ENCODE measurements at places on chromosomes 6 and 20.

DNA sequence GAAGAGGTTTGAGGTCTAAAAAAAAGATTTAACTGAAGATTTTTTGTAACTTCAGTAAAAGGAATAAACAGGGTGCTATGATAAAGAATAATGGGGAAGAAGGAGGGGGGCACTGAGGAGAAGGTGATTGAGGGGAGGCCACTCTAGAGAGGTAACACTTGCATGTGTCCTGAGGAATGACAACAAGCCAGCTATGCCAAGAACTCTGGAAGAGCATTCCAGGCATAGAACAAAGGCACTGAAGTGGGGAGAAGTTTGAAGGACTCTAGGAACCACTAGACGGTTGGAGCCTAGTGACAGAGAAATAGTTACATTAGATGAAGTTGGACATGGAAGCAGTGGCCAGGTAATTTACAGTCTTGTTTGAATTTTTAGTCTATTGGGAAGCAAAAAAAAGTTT lies 10.8 kb upstream of the SF3B5 start:
- DNase-seq = no peak

GRCh38 chr20:2429051-2429450 lies 41.5 kb downstream of the SNRPB start:
- DNase-seq = no peak

DNA sequence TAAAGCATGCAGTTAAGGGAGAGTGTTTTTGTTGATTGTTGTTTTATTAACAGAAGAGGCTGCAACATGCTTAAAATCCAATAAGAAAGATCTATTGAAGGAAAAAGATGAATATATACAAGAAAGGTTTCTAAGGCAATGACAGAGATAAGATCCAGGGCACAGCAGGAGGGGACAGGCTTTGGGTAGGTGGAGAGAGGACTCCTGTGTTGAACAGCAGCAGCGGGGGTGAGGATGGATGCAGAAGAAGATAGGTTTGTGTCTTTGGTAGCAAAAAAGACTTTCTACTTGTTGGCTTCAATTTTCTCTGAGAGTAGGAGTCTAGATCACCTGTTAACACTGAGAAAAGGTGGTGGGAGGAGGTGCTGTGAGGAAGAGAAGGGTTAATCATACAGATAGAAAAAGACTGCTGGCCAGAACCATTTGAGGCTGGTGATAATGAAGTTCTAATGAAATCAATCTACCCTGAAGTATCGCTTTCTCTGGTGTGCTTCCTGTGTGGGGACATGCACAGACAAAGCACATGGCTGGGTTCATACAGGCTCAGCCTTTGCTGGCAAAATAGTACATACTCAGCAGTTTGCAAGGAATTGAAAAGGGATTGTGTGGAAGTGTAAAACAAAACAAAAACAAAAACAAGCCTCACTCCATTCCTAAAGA lies 17.2 kb upstream of the DST start:
- DNase-seq = no peak

- peak; percentile 70 for DNase-seq
Measured at GRCh38 chr6:105432797-105433196, 29.9 kb upstream of the PREP start.

DNA sequence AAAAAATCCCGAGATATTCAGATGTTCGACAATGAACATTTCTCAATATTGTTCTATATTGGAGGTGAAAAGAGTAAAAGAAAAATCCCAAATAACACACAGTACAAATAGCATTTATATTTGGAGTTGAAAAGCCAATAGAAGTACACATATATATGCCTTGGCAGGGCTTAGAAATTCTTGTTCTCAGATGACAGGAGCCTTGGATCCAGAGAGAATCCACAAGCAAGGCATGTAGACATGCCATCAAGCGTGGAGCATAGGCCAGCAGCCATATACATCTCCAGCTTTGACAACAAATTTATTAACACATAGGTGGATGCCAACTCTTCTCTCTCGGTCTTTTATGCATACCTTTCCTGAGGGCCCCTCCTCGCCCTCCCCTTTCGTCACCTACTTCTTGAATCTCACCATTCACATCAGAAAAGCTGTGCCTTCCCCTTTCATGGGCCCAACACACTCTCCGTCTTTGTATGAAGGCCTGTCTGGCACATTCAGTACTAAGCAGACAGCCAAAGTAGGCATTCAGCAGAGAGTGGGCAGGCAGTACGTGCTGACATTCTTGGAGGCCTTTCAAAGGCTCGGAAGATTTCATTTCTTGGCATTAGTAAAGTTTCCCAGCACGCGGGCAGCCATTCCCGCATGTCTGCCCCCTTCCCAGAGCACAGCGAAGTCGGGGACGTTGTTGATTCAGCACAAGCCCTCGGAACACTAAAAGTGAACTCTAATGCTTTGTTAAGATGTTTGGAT lies 18.2 kb downstream of the NEDD9 start:
- DNase-seq = no peak

GRCh38 chr6:43476746-43477145 lies 624 bp upstream of the TJAP1 start:
- DNase-seq = no peak

DNA sequence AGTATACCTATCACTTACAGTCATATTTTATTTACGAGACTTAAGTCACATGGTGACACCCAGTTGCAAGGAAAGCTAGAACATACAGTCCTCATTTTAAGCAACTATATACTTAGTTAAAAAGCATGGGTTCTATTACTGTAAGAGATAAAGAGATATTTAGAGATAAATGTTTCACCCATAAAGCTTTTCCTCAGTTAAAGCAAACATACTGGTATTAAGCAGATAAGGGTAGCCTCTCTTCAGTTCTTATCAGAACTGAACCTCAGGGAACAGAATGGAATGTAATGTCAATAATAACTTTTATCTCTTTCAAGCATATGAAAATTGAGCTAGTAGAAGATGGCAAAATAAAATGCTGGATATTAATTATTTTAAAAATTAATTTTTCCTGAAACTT lies 9.9 kb upstream of the ASCC3 start:
- DNase-seq = no peak

DNA sequence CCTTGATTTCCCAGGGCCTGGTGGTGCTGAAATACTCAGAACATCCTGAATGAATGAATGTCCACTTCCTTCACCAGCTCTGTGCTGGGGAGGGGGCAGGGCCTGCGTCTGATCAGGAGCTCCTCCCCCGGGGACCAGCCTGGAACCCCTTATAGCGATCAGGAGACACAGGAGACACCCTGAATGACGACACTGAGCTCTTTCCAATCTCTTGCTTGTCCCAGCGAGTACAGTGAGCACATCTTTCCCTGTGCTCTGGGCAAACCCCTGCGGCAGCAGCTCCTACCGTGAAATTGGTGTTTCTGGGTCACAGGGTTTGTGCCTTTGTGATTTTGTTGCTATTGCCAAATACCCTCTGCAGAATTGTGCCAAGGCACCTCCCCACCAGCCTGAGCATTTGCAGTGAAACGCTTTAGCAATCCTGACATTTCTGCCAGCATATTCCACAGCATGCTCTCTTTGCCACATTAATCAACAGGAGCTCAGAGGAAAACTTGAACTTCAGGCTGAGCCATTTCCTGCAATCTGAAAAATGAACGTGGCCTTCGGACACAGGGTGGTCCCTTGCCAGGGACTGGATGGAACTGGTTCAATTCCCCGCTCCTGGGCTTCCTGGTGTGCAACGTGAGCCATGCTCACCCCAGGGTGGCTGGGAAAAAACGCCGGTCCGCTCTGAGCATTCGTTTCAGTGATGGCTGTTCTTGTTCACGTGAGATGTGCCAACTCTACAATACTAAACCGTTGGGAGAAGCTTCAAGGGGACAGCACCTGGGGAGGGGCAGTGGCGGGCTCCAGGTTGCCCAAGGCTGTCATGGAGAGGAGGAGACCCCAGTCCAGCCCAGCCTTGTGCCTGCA lies 23.1 kb upstream of the MRGBP start:
- DNase-seq = no peak

DNA sequence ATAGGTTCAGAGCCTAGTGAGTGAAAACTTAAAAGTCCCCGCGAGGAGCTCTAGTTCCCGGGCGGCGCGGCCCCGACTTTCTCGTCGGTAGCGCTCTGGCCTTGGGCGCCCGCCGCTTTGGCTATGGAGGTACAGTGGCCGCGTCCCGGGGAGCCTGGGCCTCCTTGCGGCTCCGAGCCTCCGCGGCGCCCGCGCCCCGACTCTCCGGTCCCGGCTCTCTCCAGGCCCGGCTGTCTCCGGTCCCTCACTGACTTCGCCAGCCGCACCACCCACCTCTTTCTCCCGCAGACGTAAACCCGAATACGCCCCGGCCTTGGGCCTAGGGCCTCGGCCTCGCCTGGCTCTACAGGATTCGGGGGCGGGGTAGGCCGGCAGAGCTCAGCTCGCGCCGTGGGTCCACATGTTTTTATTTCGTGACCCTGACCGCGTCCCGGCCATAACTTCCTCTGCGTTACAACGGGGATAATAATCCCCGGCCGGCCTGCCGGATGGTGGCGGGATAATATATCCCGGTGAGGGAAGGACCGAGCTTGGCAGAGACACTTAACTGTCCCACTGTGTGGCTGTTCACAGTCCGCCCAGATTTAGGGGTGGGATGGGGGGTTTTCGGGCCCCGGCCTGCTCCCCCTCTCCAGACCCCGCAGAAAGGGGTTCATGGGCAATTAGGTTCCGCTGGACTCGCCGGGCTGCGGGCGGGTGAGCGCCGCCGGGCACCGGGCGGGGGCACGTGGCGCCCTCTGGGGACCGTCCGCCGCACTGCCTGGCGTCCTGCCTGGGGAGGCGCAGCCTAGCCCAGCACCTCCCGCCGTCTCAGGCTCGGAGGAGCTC lies 10.0 kb upstream of the TBX18 start:
- DNase-seq = peak; percentile 74

DNA sequence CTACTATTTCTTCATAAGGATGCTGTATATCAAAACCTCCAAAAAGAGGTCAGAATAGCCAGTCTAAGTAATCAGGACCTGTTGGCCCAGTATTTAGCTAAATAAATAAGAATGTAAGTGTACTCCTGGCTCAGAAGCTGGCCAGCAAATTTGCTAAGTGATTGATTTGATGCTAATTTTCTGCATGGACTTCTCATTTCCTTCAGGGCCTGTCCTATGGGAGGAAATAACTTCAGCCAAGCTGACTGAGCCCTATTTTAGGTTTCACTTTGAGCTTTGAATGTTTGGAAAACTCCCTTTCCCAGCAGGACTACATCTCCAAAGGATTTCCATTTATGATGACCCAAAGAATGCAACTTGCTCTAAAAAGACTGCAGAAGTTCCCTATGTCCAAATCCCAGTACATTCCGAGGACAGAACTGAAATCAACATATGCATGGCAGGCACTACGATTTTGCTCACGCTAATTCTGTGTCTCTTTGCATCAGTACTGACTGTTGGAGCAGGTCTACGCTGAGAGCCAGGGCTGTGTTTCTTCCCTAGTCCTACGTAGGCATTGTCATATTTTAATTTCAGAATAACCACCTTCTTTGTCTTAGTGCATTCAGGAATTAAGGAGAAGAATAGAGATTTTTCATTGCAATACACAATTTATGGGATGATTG lies 441.4 kb upstream of the PLCB4 start:
- no peak for DNase-seq

DNA sequence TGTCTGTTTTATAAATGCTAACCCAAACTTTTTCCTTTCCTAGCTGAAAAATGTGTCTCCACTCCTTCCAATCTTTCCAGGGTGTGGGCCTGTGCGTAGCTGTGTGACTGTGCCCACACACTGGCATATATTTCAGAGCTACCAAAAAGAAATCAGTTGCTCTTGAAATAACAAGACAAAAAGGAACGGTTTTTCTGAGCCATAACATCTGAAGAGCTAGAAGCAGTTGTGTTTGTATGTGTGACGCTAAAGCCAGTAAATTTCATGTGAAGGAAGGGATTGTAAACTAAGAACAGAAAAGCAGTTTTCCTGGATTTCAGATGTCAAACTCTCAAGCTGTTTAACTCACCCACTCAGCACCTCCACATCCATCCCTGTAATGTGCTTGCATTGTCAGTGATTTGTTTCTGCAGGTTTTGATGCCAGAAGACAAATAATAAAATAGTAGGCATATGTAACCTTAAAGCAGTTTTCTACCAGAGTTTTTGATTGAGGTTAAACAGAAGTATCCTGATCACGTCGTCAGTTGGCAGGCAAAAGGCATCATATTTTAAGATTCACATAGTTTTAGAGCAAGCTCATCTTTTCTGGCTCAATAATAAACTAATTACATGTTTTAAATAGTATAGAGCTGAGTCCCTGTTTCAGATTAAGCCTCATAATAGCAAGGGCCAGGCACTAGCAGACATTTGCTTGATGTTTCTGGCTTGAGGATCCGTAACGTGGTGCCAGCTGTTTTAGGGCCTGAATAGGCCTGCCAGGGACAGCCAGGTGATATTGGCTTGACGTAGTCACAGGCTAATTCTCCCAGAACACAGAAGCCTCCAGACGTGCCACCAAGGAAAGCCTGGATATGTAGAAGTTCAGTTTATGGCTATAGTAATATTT lies 90.9 kb downstream of the FOXO3 start:
- peak; percentile 70 for DNase-seq

DNA sequence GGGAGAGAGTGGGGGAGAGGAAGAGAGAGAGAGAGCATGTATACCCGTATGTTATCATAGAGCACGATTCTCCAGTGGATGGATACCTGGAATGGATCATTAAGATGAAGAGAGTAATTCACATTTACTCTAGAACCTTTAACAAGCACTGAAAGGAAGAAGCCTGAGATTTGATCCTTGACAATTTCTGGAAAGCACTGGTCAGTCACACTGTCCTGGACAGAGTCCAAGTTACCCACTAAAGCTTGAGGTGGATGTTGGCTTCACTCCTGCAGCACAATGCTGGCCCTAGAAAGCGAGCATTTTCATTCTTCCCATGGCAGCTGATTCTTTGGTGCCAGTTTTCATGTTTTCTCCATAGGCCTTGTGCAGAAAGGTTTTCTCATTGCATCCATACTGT lies 25.6 kb downstream of the NFYA start:
- no peak for DNase-seq
